ENCODE measurements at places on chromosomes 16 and 17. TPM values are rescaled to one million over a fixed set of nuclear protein-coding genes. Genes with fewer than 3 reads are reported as not detected.
A peak's percentile ranks its signal among the peaks of the same experiment; 100 is the strongest.

SPATA22 gene
- total RNA-seq: 0.39 TPM

PTGES3L gene
- 18.3 TPM for total RNA-seq

TRPV3 gene
- total RNA-seq: 0.83 TPM

TPPP3 gene
- total RNA-seq: 116 TPM

CIBAR2 gene
- not detected for total RNA-seq

NPB gene
- 1.8 TPM for total RNA-seq

HBQ1 gene
- not detected for total RNA-seq

SDR42E1 gene
- 1.3 TPM for total RNA-seq

TTLL6 gene
- total RNA-seq: under 0.01 TPM

GRCh38 chr17:81445642-81446503 is 50.6 kb downstream of the BAHCC1 start:
- DNase-seq: no peak
- H3K36me3 ChIP-seq: peaks cover 16% of the 10 kb centered on the region
- H3K27ac ChIP-seq: no peak overlapping the region
- H3K4me3 ChIP-seq: no peak overlapping the region
- no peaks in the 10 kb centered on the region for H3K27me3 ChIP-seq
- H3K4me1 ChIP-seq: no peaks in the 10 kb centered on the region

DNA sequence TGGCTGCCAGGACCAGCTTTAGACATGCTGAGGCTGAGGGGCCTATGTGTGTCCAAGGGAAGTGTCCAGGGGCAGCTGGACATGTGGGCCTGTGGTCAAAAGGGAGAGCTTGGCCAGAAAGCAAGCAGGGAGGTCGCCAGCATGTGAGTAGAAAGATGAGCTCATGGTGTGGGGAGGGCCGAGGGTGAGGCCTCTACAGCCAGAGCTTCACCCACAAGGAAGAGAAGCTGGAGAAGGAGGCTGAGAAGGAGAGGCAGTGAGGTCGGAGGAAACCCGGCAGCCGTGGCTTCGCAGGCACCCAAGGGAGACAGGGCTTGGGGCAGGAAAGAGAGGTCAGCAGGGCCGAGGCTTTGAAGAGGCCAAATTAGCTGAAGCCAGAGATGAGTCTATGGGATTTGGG is 4.0 kb upstream of the HSD11B2 start:
- no peaks in the 10 kb centered on the region for H3K36me3 ChIP-seq
- no peak overlapping the region for H3K4me3 ChIP-seq
- peaks cover 28% of the 10 kb centered on the region for H3K4me1 ChIP-seq
- H3K27ac ChIP-seq: no peak overlapping the region
- H3K27me3 ChIP-seq: no peaks in the 10 kb centered on the region
- DNase-seq: no peak

DNA sequence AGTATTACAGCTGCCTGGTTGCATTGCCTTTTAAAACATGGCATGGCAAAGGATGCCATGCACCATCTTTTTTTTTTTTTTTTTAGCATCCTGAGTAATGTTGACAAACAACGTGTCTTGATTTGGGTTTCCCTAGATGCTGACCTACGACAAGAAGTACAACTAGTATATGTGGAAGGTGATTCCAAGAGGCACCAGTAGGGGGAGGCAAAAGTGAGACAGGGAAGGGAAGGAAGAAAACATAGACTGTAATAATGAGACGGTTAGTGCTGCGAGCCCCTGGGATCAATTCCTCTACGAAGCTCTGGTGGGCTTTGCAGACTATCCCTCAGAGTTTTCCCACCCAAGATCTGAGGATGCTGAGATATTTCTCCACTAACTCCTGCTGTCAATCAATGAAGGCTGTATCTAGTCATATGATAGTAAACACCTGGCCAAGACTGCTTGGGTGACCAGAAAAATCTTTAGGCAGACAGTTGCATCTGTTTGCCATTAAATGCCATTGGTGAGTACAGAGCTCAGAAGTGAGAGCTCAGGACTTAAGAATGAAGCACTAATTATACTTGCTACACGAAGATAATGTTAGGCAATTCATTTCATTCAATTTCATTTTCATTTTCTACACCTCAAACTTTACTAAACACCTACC is 458.6 kb upstream of the GOT2 start:
- DNase-seq: no peak
- H3K4me1 ChIP-seq: no peaks in the 10 kb centered on the region
- H3K27me3 ChIP-seq: no peaks in the 10 kb centered on the region
- H3K27ac ChIP-seq: no peak overlapping the region

- peaks cover 40% of the 10 kb centered on the region for H3K4me1 ChIP-seq
- no peaks in the 10 kb centered on the region for H3K27me3 ChIP-seq
- H3K4me3 ChIP-seq: no peak overlapping the region
Observed at GRCh38 chr16:11685844-11686618, 17.8 kb downstream of the SNN start.

GRCh38 chr17:79991140-79991923 is 44.3 kb downstream of the TBC1D16 start:
- peak overlapping the region; percentile 42 for H3K27ac ChIP-seq
- peak overlapping the region; percentile 57 for H3K4me3 ChIP-seq
- no peaks in the 10 kb centered on the region for H3K27me3 ChIP-seq
- DNase-seq: peak; percentile 95

DNA sequence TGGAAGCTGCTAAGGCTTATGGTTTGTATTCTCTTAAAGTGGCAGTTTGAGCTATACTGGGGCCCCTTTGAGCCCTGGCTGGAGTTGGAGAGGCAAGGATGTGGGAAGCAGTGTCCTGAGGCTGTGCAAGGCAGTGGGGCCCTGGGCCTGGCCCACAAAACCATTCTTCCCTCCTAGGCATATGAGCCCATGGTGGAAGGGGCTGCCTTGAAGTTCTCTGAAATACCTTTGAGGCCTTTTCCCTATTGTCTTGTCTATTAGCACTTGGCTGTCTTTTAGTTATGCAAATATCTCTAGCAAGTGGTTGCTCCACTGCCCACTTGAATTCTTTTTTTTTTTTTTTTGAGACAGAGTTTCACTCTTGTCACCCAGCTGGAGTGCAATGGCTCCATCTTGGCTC is 119.2 kb downstream of the PCTP start:
- no peak overlapping the region for H3K4me3 ChIP-seq
- no peak overlapping the region for H3K27ac ChIP-seq
- H3K36me3 ChIP-seq: no peaks in the 10 kb centered on the region
- no peaks in the 10 kb centered on the region for H3K27me3 ChIP-seq
- DNase-seq: no peak
- H3K4me1 ChIP-seq: no peaks in the 10 kb centered on the region

DNA sequence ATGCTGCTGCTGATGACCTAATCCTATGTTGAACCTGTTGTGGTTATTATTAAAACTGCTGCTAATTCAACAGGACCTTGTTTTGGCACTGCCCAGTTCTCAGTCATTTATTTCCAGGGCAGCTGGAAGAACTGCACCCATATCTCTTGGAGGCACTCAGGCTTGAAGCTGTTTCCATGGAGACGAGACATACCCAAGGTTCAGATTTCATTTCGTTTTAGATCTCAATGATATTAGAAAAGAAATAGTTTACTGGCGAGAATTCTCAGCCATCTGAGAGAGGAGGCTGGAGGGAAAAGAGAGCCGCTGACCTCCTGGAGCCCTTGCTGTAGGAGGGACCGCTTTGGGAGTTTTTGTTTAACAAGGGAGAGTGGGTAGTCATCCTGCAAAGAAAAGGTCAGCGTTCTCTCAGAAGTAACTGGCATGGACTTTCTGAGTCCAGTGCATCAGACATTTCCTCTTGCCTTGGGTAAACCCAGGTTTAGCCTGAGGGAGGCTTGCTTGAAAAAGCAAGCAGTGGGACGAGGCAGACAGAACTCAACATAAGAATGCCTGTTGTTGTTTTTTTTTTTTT is 75.4 kb downstream of the YPEL2 start:
- DNase-seq: no peak
- H3K36me3 ChIP-seq: peaks cover 3% of the 10 kb centered on the region
- no peaks in the 10 kb centered on the region for H3K27me3 ChIP-seq

GRCh38 chr17:45433159-45433535 is 477 bp upstream of the ARHGAP27 start:
- peak overlapping the region; percentile 66 for H3K27ac ChIP-seq
- H3K4me3 ChIP-seq: peak overlapping the region; percentile 66
- H3K4me1 ChIP-seq: peaks cover 40% of the 10 kb centered on the region

DNA sequence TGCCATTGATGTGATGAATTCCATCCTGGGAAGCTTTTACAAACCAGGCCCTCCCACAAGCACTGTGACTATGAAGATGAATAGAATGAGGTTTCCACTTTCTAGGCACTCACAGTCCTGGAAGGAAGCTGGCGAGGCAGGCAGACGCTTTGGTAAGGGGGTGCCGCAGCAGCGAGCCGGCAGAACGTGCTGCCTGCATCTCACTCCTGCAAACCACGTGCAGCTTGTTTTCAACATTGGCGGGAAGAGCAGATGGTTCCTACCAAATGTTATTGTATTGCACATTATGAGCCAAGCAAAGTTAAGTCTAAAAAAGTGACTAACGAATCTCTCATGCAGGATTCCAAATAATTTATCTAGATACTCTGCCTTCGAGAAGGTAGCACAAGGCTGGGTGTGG is 3.7 kb upstream of the DNAI2 start:
- no peak overlapping the region for H3K4me3 ChIP-seq
- DNase-seq: no peak
- H3K36me3 ChIP-seq: no peaks in the 10 kb centered on the region

DNA sequence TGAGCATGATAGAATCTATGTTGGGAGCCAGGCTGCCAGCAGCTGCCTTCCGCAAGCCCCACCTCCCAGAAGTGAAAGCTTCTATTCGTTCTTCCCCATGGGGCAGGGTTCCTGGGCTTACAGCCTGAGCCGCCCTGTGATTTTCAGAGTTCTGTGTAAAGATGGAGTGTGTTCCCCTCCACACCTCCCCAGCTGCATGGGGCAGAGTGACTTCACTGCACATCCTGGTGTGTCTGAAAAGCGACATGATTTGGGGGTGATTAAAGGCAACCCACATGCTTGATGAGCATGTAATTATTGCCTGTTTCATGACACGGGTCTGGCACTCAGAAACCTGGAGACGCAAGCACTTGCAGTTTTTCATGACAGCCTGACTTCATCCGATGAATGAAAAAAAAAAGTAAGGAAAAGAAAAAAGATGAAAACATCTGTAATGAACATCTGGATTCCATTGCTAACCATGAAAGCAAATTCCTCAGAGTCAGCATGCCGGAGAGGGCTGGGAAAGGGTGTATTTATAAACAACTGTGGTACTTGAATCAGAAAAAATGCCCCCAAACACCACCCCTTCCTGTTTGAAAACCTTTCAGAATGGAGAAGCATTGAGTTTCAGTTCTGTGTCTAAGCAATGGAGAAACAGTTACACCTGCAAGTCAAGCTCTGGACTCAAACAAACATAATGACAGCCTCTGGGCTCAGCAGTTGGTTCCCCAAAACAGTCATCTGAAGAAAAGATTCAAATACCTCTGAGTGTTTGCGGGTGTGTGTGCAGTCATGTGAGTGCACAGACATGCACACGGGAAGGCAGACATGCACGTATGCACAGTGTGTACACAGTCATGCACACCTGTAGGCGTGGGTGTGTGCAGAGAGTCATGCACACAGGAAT is 266.0 kb downstream of the ENGASE start:
- no peaks in the 10 kb centered on the region for H3K27me3 ChIP-seq
- H3K4me1 ChIP-seq: no peaks in the 10 kb centered on the region
- DNase-seq: no peak
- no peak overlapping the region for H3K27ac ChIP-seq
- H3K4me3 ChIP-seq: no peak overlapping the region
- no peaks in the 10 kb centered on the region for H3K36me3 ChIP-seq

DNA sequence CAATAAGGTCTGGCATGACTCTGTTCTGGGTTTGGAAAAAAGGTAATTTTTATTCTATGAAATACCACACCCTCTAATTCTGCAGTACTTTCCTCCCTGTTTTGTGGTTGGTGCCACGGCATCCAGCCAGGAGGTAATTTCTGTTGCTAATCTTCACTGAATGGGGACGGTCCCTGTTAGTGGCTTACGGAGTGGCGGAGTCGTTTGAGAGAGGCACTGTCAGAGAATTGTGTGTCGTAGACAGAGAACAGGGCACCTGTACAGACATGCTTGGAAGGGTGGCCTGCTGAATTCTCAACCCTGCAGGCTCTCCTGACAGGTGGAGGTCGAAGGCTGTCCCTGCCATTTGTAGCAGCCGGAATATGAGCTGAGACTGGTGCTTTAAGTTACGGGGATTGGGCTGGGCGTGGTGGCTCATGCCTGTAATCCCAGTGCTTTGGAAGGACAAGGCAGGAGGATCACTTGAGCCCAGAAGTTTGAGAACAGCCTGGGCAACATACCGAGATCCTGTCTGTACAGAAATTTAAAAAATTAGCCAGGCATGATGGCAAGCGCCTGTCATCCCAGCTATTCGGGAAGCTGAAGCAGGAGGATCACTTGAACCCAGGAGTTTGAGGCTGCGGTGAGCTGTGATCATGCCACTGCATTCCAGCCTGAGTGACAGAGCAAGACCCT is 33.2 kb downstream of the EEF2K start:
- H3K27me3 ChIP-seq: no peaks in the 10 kb centered on the region
- H3K4me3 ChIP-seq: no peak overlapping the region
- peaks cover 58% of the 10 kb centered on the region for H3K4me1 ChIP-seq
- peak overlapping the region; percentile 68 for H3K27ac ChIP-seq
- no peak for DNase-seq
- H3K36me3 ChIP-seq: peaks cover 9% of the 10 kb centered on the region

- H3K4me1 ChIP-seq: no peaks in the 10 kb centered on the region
- H3K27me3 ChIP-seq: no peaks in the 10 kb centered on the region
- no peak overlapping the region for H3K4me3 ChIP-seq
- DNase-seq: no peak
- H3K36me3 ChIP-seq: no peaks in the 10 kb centered on the region
- H3K27ac ChIP-seq: no peak overlapping the region
Observed at GRCh38 chr17:78623541-78623940, 46.3 kb upstream of the DNAH17 start.

DNA sequence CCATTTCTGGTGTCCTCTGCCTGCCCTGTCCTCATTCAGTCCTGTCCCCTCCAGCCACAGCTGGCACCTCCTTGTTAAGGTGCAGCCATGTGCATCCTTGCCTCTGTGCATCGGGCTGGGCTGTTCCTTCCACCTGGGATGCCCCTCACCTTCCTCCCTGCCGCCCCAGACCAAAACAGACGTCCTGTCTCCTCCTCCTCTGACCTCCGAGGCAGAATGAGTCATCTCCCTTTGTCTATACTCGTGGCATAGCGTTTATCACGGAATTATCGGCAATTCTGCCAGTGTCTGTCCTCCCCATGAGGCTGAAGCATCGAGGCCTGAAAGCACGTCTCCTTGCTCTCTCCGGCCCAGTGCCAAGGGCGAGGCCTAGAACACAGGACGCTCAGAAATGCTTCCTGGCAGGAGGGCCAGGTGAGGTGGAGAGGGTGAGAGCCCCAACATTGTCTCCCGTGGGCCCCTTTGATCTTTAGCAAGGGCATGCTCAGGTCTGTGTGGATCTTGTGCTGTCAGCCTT is 4.6 kb downstream of the RAI1 start:
- DNase-seq: no peak
- H3K4me3 ChIP-seq: no peak overlapping the region
- H3K27ac ChIP-seq: peak overlapping the region; percentile 98
- no peaks in the 10 kb centered on the region for H3K27me3 ChIP-seq
- H3K4me1 ChIP-seq: peaks cover 62% of the 10 kb centered on the region

- no peak for DNase-seq
- no peak overlapping the region for H3K4me3 ChIP-seq
- no peaks in the 10 kb centered on the region for H3K36me3 ChIP-seq
- H3K27ac ChIP-seq: no peak overlapping the region
- H3K4me1 ChIP-seq: no peaks in the 10 kb centered on the region
Observed at GRCh38 chr17:33967608-33968349, 287.3 kb upstream of the CCL2 start.

Data from esophagus muscularis mucosa (tissue), 4 donors.